HT-29 (cell line): ENCODE measurements at places on chromosomes 6 and 20.

DNA sequence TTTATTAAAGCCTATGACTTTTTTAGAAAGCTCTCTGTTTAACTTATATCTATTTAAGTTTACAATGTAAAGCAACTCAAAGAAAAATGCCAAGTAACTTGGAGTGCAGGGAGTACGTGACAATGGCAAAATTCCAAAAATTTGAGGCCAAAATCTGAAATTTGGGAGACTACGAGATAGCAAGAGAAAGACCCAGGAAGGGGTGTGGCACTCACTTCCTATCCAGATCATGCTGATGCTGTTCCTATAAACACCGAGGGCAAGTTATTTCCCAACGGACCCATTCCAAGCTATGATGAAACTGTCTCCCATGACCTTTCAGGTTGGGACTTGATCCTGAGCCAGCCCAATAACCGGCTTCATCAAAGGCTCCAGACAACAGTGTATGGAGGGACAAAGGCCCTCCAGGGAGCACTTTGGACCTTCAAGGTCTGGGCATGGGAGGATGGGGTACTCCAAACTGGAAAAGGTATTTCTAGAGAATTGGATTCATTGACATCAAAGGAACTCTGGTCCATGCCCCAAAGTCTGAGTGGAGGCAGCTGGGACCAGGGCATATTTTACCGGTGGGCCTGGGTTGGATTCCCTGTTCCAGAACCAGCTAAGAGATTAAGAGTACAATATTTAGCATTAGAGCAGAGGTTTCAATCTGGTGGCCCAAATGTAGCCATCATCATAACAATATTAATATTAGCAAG is 15.7 kb upstream of the SLC13A3 start:
- DNase-seq: no peak

GRCh38 chr6:54264581-54265272 is 43.5 kb upstream of the TINAG start:
- no peak for DNase-seq

DNA sequence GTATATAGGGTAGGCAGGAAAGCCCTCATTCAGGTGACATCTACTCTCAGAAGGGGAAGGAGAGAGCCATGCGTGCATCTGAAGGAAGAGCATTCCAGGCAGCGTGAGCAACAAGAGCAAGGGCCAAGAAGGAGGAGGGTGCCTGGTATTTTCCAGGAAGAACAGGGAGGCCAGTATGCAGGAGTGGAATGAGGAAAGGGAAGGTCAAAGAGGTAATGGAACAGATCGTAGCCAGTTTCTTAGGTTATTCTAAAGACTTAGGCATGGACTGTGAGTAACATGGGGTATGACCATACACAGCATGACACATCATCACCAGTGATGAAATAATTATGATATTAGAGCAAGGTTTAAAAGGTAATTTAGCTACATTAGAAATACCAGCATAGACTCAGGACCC is 24.1 kb downstream of the ALDH8A1 start:
- DNase-seq: no peak

GRCh38 chr20:63553251-63553932 is 567 bp upstream of the FNDC11 start:
- DNase-seq: peak; percentile 87

DNA sequence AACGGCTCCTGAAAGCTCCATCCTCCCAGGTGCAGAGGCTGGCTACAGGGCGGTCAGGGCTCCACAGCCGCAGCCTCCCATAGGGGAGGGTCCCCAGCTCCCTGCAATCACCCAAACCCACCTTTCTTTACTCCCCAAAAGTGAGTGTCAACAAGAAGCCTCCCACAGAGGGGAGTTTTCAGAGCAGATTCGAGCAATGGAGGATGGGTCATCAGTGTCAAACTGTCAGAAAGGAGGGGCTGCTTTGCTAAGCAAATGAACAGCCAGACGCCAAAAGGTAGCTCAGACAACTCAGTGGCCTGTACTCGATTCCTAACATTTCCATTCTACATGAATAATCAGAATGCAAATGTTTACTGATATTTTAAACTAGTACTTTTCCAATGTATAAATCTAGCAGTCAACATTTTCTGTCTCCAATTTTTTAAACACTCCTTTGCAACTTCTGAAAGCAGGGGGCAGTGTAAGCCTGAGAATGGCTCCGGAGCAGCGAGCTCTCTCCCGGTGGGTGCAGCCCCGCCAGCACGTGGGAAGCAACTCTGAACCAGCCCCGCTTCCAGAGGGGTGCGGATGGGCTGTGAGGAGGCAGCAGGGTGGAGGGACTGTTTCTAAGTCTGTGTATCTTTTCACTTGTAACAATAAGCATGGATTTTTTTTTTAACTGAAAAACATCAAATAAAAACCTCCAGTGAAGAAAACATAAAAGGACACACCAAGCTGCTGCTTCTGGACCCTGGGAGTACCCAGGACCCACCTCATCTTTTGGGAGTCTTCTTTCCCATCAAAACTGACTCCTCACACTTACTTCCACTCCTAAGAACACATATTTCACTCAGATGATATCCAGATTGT is 54.9 kb downstream of the TAF4 start:
- DNase-seq: peak; percentile 68

GRCh38 chr20:18986895-18987580 is 173.5 kb downstream of the SCP2D1 start:
- DNase-seq: no peak

DNA sequence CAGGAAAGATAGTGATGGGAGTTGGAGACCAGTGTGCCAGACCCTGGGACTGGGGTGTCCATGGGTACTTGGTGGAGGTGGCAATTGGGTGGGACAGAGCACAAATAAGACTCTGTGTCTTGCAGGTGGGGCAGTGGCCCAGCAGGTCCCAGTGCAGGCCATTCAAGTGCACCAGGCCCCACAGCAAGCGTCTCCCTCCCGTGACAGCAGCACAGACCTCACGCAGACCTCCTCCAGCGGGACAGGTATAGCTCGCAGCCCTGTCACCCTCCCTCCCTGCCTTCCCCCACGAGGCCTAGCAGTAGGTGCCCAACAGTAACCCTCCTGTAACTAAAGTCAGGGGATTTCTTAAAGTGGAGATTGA is 5.3 kb downstream of the SRF start:
- DNase-seq: no peak

DNA sequence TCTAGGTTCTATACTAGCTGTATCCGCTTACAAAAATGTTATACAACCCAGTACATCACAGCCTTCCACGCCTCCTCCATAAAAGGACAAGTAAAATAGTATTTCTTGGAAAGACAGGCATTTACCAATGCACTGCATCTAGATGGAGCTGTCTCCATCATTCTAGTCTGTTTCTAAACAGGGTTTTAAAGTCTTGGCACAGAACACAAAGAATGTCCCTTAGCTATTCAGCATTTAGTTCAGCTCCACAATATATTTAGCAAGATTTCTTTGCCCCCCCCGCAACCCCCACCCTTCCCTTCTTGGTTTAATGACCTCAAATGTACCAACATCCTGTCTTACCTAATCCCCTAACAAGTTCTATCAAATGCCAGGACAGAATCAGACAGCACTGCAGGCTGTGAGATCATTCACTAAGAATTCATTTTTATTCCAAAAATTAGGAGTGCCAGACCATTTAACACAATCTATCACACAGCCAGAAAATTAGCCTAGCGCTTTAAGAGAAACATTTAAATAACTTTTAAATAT is 198.6 kb downstream of the BACH2 start:
- no peak for DNase-seq

- DNase-seq: no peak
Observed at GRCh38 chr6:89066940-89067646, 13.5 kb upstream of the PNRC1 start.

DNA sequence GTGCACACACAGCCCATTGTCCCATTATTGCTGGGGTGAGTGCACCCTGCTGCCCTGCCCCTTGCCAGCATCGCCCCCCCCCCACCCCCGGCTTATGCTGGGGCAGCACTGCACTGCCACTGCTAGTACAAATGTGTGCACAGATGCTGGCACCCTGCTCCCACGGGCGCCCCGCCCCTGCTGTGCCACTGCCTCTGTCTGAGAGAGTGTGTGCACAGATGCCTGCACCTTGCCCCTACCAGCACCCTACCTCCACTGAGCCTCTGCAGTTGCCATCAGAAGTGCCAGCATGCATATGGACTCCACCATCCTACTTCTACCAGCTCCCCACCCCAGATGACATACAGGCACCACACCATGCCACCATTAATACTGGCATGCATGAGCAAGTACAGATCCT is 454.6 kb upstream of the KHDRBS2 start:
- no peak for DNase-seq

DNA sequence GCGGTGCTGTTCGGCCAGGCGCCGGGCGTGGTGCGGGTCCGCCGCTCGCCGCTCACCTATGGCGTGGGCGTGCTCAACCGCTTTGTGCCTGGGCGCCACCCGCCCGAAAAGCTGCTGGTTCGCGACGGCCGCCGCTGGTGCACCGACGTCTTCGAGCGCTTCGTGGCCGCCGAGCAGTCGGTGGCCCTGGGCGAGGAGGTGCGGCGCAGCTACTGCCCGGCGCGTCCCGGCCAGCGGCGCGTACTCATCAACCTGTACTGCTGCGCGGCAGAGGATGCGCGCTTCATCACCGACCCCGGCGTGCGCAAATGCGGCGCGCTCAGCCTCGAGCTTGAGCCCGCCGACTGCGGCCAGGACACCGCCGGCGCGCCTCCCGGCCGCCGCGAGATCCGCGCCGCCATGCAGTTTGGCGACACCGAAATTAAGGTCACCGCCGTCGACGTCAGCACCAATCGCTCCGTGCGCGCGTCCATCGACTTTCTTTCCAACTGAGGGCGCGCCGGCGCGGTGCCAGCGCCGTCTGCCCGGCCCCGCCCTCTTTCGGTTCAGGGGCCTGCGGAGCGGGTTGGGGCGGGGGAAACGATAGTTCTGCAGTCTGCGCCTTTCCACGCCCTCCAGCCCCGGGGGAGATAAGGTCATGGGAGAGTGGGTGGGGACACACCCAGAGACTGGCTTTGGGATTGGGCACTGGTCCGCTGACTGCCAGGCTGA is 15.7 kb downstream of the ADISSP start:
- peak; percentile 33 for DNase-seq

DNA sequence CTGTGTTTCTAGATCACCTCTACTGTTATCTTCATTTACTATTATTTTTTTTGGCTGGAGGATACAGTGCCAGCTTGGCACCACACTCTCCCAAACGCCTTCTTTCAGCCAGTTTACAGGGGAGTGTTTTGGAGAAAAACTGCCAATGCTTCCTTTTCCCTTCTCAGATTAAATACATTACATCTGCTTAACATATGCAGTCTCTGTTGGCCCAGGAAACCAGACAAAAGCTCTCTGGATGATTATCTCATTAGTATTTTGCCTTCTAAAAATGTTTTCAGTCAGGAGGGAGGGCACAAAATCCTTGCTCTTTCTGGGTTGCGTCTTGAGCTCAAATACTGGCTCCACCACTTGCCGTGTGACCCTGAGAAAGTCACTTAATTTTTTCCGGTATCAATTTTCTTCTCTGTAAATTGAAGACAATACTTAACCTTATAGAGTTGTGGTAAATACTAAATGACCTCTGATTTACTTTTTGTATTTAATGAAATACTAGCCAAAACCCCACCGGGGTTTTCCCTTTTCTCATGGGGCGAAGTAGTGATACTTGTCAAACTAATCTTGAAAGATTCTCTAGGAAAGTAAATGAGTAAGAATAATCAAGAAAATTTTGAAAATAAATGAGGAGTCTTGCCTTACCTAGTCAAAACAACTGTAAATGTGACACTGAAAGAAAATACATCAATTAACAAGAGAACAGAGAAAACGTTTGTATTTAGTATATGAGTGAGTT is 146.2 kb downstream of the MMS22L start:
- DNase-seq: no peak

- no peak for DNase-seq
Observed at GRCh38 chr20:61974357-61974665, 91.4 kb downstream of the TAF4 start.

DNA sequence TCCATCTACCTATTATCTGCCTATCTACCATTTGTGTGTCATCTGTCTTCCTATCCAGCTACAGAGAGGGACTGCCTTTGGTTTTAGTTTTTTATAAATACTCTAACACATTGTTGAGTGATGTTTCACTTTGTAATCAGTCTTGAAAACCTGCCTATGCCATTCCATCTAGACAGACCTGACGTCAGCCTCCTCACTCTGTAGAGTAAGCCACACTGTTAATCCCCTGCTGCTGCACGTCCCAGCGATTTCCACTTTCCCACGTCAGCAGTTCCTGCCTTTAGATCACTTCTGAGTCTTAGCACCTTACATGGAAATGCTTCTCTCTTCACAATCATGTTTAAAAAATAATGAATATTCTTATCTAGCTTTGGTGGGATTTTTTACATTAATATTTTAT is 54.8 kb downstream of the PLG start:
- no peak for DNase-seq

DNA sequence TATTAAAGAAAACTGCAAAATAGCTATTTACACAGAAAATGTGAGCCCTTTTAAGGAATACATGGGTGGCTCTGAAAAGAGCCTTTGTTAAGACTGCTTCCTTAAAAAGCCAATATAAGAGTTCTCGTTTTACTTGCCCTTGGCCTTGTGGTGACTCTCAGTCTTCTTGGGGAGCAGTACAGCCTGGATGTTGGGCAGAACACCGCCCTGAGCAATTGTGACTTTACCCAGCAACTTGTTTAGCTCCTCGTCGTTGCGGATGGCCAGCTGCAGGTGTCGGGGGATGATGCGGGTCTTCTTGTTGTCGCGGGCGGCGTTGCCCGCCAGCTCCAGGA is 111.5 kb downstream of the HFE start:
- peak; percentile 69 for DNase-seq

DNA sequence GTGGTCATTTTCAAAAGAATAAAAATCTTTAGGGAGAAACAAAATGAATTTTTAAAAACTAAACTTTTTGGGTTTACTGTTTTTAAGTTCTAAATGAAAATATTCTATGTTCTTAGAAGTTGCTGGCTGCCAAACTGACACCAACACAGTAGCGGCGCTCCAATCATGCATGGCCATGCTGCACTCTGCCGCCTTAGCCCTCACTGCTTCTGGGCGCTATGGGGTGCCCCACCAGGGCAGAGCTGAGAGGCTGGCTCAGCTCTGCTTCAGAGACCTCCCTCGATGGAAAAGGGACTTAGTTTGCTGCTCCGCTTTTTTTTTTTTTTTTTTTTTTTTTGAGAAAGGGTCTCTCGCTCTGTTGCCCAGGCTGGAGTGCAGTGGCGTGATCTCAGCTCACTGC is 20.9 kb downstream of the EZR start:
- DNase-seq: no peak

- DNase-seq: no peak
Observed at GRCh38 chr20:12318043-12318442, 400.4 kb downstream of the BTBD3 start.

DNA sequence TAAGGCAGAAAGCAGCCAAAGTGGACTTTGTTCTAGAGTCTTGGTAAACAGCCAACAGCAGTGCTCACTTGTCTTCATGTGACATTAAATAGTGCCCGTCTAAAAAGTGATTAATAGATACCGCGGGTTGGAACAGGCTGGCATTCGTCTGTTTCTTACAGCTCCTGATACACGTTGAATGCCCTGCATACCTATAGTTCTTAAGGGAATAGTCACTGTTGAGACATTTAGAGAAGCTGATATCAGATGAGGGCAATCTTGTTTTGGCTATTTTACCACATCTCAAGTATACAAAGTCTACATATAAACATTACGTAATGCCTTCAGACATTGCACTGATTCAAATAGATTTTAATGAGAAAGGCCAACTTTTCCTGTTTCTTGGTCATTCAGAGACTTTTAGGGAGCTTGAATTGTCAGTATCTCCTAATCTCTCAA is 374.9 kb upstream of the FLRT3 start:
- DNase-seq: peak; percentile 20
